ENCODE measurements at places on chromosomes 2 and 18.

- DNase-seq: no peak
Measured at GRCh38 chr2:239770246-239770639, 254.9 kb downstream of the NDUFA10 start.

DNA sequence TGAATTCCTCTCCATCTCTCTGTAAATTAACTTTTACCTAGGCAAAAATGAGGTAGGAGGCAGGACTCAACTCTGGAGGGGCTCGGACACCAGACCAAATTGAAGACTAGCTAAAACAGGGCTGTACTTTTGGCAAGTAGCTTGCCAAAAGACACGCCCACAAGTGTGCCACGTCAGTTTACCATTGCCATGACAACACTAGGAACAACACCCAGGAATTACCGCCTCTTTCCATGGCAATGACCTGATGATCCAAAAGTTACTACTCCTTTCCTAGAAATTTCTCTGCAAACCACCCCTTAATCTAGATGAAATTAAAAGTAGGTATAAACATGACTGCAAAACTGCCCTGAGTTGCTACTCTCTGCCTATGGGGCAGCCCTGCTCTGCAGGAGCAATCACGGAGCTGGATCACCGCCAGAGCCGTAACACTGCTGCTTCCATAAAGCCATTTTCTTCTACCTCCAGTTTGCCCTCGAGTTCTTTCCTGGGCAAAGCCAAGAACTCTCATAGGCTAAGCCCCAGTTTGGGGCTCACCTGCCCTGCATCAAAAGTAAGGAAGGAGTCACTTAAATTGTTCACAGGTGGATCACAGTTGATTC, 66.0 kb upstream of the FAM136A start:
- DNase-seq: no peak

DNA sequence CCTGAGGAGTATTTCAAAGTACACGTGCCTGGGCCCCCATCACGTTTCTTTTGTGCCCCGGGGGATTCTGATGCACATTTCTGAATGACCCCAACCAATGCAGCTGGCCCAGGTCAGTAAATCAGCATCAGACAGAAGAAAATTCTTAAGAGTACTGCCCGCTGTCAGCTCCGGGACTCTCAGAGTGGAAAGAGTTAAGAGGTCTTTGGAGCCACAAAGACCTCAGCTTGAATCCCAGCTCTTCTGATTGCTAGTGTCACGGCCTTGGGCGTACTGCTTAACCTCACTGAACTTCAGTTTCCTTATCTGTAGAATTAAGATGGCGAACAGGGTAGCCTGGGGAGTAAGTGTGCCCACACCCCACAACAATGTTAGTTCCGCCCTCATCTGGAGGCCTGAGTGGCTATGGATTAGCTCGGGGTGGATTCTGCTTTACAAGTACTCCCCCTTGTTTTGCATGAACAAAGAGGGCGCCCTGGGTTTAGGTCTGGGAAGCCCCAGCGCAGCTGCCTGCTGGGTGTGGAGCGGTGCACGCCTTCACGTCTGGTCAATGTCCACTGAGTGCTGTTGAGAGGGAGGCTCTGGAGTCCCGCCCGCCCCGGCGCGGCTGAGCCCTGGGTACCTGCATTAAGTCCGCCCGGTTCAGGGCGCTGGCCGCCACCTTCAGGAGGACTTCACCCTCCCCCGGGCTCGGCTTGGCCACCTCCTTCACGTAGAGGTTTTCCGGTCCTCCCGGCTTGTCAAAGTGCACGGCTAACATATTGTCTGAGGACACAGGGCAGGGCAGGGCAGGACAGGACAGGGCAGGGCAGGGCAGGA, 858 bp downstream of the TP53I3 start:
- DNase-seq: no peak

GRCh38 chr2:112927745-112928144, 16.8 kb downstream of the IL37 start:
- DNase-seq: no peak

All from activated effector memory CD4-positive, alpha-beta T cell treated with Interleukin-2 at 50 U/mL for 16 hours (primary cell).